ENCODE measurements at places on chromosomes 16 and 17.

DNA sequence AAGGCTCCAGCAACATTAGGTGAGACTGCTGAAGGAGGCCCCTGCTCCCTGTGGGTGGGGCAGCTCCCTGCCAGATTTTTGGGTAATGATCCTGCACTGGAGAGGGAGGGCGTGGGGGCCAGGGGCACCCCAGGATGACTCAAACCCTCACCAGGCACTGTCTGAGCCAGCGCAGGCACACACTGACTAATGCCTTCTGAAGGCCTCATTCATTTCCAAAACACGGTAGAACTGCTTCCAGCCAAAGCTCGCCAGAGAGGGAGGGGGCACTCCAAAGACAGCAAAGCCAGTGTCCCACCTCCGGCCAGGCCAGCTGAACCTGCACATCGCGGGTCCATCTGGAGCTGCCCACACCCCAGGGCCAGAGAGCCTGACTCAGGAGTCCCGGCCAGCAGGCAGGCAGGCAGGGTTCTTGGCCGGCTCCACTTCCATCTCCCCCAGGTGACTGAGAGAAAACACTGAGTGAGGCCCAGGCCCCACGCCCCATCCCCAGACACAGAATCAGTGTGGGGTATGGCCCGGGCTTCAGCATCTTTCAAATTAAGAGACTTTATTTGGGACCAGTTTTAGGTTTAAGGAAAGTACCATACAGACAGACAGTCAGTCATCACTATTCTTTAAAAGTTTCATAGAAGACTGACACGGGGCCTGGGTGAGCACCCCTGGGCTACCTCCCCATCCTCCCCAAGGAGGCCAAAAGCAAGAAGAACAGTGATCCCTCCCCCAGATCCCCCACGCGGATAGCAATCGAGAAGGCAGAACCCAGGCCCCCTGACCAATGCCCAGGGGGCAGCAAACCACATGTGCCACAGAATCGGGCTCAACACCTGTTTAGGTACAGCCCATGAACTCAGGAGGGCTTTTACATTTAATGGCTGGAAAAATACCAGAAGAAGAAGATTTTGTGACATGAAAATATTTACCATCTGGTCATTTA lies 2.3 kb downstream of the PIEZO1 start:
- no peak for DNase-seq

DNA sequence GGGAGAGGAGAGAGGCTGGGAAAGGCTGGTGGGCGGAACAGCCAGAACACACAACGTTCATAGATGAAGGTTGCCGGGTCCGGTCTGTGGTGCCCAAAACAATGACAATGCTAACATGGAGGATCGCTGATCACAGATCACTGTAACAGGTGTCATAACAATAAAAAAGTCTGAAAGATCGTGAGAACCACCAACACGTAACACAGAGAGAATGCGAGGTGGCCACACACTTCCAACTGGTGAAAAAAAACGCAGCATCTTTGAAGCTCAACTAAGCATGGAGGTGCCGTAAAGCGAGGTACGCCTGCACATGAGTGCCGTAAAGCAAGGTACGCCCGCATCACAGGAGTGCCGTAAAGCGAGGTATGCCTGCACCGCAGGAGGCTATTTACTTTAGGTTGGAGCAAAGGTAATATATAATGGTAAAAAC lies 42.3 kb downstream of the ABR start:
- no peak for DNase-seq

DNA sequence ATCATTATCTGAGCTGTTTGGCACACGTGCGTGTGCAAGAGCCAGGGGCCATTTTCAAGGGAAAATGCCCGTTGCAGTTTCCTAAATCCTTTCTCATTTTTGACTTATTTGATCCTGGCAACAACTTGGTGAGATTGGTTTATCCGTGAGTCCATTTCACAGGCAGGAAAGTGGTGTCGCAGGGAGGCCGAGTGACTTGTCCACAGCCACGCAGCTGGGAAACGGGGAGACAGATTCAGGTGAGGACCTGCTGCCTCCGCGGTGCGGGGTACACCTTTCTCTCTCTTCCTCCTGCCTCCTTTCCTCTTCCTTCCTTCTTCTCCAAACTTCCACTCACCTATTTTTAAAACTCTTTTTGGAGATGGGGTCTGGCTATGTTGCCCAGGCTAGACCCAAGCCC lies 46.3 kb upstream of the ZCCHC14 start:
- no peak for DNase-seq

- no peak for DNase-seq
Measured at GRCh38 chr16:79801646-79802045, 201.1 kb upstream of the MAF start.

DNA sequence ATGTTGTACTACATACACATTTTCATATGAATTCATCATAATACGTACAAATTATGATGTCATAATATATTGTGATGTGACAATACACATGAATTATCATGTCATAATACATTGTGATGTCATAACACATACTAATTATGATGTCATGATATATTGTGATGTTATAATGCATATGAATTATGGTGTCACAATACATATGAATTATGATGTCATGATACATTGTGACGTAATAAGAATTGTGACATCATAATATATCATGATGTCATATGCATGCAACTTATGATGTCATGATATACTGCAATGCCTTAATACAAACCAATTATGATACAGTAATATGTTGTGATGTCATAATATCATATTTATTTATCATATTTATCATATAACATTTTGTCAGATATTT lies 2074.3 kb downstream of the TP53TG3F start:
- no peak for DNase-seq

DNA sequence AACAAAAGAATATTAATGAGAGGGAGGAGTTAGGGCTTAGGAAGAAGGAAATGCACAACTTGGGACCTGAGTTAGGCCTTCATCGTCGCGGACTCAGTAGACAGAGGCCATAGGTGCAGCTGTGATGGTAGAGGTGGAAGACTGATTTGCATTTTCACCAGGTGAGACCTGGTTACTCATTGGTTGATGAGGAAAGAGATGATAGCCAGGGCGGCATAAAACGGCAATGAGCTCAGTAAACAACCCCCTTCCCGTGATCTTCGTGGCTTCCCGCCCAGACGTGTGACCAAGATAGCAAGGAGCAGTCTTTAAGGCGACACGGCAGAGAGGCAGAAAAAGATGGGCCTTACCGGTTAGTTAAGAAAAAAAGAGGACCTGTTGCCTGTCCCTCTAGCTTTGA lies at the start of gene TMC5:
TMC5 (plus strand) TSS at position 244 of the 400 bp plus-strand sequence. CDS start 22,156 bp downstream, outside the sequence.
- no peak for DNase-seq

DNA sequence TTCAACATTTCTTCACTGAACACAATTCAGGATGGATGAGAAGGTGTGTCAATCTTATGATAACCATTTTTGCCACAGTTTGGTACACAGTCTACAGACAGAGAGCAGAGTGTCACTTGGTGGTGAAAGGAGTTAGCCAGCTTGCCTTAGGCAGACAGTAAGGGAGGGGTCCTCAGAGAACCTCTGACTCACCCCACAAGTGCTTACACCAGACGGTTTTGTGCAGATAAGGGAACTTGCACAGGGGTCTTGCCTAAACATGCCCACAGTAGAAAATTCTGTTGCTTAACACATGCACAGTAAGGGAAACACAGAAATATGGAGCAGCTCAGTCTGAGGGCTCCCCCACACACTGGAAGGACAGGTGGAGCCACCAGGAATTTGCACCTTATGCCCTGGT lies 204.5 kb upstream of the CDH8 start:
- no peak for DNase-seq

GRCh38 chr17:13609941-13610340 lies 8.2 kb upstream of the HS3ST3A1 start:
- no peak for DNase-seq

DNA sequence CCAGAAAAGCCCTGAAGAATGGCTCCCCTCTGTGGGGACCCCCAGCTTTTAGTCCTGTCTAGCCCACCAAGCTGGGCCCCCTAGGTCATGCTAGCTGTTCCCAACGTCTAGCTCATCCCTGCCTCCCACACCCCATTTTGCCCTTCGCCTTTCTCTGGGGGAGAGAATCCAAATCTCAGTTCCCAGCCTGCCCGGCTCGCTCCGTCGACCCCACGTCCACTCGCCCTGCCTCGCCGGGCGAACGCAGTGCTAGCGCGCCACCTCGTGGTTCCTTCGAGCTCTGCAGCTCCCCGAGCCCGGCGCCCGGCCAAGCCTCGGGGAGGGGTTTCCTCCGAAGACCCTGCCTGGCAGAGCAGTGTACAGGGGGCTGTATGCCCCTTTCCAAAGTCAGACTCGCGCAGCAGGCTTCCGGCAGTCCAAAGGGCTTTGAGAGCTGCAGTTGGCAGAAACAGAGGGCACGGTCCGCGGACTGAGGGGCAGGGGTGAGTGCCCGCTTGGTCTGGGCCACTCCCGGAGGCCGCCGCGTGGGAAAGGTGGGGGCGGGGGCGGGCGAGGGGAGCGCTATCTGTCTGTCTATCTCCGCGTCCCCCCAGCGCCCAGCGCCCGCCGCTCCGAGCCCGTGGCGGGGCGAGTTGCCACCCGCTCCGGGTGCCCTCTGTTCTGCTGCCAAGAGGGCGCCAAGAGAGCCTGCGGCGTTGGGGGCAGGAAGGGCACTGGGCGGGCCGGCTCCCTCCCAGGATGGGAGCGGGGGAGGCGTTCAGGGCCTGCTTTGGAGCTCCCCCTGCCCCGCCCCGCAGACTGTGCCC lies 1.7 kb upstream of the DLX3 start:
- peak; percentile 46 for DNase-seq

GRCh38 chr17:74241431-74241830 lies 28.1 kb downstream of the TTYH2 start:
- no peak for DNase-seq

DNA sequence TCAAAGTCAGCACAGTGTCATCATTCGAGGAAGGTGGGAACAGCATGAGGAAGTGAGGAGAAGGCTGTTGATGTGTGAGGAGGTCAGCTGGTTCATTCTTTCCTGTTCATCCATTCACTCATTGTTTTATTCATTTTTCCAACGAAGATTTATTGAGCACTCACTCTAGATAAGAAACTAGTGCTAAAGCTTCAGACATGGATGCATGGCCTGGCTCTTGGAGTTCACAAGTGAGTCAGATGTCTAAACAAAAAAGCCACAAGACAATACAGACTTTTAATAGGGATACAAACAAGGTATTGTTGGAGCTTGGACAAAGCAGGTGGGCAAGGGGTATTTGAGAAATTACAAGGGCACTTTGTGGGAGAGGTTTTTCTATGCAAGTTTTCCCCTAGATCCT lies 31.3 kb upstream of the MPHOSPH6 start:
- no peak for DNase-seq

- no peak for DNase-seq
Measured at GRCh38 chr17:51742571-51742970, 415.9 kb downstream of the CA10 start.

GRCh38 chr17:31289790-31290189 lies 7.2 kb downstream of the OMG start:
- DNase-seq, result no peak

GRCh38 chr16:89020068-89020924 lies 43.3 kb upstream of the CBFA2T3 start:
- DNase-seq, result no peak

GRCh38 chr16:12826559-12826958 lies 22.9 kb upstream of the CPPED1 start:
- no peak for DNase-seq

GRCh38 chr17:67124450-67125148 lies 80.2 kb downstream of the CACNG1 start:
- DNase-seq, result no peak

DNA sequence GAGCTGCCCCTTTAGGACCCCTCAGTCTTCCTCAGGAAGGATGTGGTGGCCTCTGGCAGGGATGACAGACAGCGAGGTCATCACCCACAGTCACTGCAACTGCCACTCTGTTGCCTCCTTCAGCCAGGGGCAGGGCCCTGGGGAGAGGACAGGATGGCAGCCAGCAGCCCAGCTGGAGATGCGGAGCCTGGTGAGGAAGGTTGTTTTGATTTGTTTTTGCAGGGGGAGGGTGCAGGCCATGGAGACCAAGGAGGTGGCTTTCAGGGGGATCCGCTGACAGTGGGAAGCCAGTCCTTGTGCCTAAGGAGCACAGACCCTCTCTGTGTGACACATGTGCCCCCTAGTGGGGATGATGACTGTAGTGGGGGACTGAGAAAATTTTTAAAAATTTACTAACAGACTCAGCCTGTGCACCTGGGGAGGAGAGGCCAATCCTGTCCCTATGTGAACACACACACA lies 7.4 kb downstream of the PRCD start:
- no peak for DNase-seq

DNA sequence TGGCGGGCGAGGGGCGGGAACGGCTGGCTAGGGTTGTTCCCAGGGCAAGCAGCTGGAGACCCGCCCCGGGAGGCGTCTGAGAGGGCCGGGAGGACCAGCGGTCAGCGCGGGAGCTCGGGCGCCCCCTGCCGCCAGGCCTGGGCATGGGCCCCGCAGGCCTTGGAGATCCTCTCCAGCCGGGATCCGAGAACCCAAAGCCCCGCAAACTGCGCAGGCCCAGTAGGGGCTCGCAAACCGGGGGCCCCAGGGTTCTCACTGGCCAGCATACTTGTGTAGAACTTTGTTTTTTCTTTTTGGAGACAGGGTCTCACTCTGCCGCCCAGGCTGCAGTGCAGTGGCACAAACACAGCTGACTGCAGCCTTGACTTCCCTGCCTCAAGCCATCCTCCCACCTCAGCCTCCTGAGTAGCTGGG lies 20.8 kb upstream of the ZNF423 start:
- DNase-seq, result no peak

DNA sequence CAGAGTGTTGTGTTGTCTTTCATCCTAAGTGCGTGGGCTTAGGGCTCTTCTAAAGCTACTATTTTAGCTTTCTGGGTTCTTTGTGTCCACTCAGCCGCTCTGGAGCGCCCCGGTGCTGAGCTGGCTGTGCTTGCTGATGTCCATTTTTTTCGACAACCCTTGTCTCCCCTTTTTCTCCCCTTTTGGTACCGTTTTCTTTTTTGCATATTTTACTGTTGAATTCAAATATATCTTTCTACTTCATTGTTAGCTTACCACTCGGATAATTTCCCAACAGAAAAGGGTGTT lies 1.2 kb downstream of the SRRM2 start:
- no peak for DNase-seq

GRCh38 chr16:49129935-49130334 lies 151.7 kb downstream of the CBLN1 start:
- DNase-seq, result no peak

- no peak for DNase-seq
Measured at GRCh38 chr17:34675143-34675542, 95.8 kb downstream of the TMEM132E start.

DNA sequence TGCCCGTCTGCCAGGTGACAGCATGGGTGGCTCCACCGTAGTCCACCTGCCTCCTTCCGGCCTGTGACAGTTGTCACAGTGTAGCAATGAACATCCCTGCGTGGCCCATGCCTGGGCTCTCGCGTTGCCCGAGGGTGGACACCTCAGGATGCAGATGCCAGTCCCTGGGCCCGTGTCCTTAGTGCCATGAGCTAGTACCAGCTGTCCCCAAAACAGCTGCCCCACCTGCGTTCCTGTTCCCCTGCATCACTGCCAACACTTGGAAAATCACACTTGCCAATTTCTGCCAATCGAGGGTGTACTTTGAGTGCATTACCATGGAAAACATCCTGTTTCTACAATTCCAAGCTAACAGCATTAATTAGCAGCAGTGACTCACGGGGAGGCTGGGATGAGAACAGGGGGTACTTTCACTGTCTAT lies 9.0 kb upstream of the C16orf95 start:
- DNase-seq, result no peak

Data from stimulated activated CD4-positive, alpha-beta T cell treated with anti-CD3 and anti-CD28 coated beads, Interleukin-15, amount 100 ng/mL, for 1 hour (primary cell).